ENCODE measurements at places on chromosomes 6 and 20.

- no peak for DNase-seq
Observed at GRCh38 chr20:15196547-15197255, 859.3 kb upstream of the FLRT3 start.

DNA sequence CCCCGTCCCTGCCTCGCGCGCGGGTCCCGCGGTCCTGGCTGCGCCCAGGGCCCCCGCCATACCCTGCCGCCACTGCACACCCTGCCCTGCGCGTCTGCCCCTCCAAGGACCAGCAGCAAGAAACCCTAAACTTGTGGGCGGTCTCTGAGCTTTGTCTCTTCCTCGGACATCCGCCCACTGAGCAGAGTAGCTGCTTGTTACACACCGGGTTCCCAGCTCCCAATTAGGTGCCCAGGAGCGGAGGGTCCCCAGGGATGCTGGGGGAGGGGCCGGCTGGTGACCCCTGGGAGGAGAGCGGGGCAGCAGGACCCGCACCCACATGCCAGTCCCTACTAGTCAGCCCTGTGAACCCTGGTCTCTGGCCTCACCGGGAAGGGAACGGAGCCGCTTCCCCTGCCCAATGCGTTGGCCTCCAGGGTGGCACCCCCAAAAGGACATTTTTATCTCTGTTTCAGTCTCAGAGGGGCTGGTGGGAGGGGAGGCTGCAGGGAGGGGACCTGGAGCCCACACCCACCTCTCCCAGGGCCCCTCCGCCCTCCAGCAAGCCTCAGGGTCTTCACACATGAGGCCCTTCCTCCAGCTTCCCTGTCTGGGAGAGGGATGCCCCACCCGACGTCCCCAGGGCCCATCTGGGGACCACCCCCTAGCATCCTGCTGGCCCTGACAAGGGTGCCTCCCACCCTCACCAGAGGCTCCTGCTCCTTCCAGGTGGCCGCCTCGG, 10.5 kb downstream of the STMN3 start:
- no peak for DNase-seq

GRCh38 chr20:25223765-25224720, 23.8 kb upstream of the PYGB start:
- no peak for DNase-seq

GRCh38 chr6:158729906-158730540, 80.2 kb downstream of the SYTL3 start:
- no peak for DNase-seq

GRCh38 chr20:62320581-62321354, 18.0 kb downstream of the ADRM1 start:
- no peak for DNase-seq

- DNase-seq, result no peak
Observed at GRCh38 chr6:125932451-125932795, 24.1 kb upstream of the HINT3 start.

DNA sequence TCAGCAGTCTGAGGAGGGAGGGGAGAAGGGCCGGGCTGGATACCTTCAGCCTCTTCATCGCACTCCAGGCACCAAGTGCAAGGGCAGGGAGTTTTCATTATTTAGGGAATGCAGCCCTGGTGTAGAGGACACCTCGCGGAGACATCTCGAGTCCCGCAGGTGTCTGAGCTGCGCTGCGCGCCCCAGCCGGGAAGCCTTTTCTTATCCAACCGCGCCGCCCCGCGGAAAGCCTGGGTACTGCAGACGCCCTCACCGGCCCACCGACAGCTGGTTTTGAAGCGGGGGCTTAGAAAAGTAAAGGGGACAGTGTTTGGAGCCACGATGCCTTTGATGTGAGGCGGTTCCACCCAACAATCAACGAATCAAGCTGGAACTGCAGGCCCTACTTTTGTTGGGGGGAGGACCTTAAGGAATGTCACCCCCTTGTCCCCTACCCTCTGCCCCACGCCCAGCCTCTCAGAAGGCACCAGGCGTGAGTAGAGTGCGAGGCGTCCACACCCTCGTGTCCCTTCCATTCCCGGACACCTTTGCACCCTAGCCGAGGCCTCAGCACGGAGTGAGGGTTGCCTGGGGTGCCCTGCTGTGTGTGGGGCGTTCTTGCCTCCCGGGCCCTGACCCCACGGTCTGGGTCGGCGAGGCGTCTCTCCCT, 8.6 kb downstream of the NKX2-2 start:
- peak; percentile 46 for DNase-seq

Data from Jurkat, Clone E6-1 (cell line).